Adrenal gland (tissue), 19 donors: ENCODE measurements at places on chromosomes 16 and 17. TPM values are rescaled to one million over a fixed set of nuclear protein-coding genes. Genes with fewer than 3 reads are reported as not detected.

Gene TBC1D28
- not detected for total RNA-seq

Gene SRSF1
- total RNA-seq: 212 TPM

Gene HOXB1
- total RNA-seq: not detected

Gene ANTKMT
- total RNA-seq: 48.1 TPM

Gene NOTUM
- 0.69 TPM for total RNA-seq

Gene KRTAP4-9
- not detected for total RNA-seq

Gene ZFPM1
- total RNA-seq: 3.6 TPM

Gene STAC2
- total RNA-seq: not detected

Gene C17orf50
- not detected for total RNA-seq

Gene TCAP
- 1.8 TPM for total RNA-seq

Gene SLC13A5
- total RNA-seq: 1.8 TPM

Gene GP1BA
- total RNA-seq: not detected

Gene KRTAP4-12
- not detected for total RNA-seq

Gene RPRML
- not detected for total RNA-seq

Gene NGFR
- 64.1 TPM for total RNA-seq

Gene MMP2
- total RNA-seq: 247 TPM

Gene CA7
- not detected for total RNA-seq

Gene SLC43A2
- total RNA-seq: 12.3 TPM

Gene TM4SF5
- not detected for total RNA-seq
